ENCODE measurements at places on chromosomes 3 and 15. TPM values are rescaled to one million over a fixed set of nuclear protein-coding genes. Genes with fewer than 3 reads are reported as not detected.

ZBBX gene
- total RNA-seq = 0.11 TPM

TMF1 gene
- total RNA-seq = 61.0 TPM

TLE3 gene
- 31.5 TPM for total RNA-seq

USP50 gene
- total RNA-seq = 0.54 TPM

BOC gene
- 31.9 TPM for total RNA-seq

ITIH3 gene
- total RNA-seq = 0.11 TPM

A4GNT gene
- total RNA-seq = not detected

GRAMD1C gene
- total RNA-seq = 2.2 TPM

RASGRF1 gene
- not detected for total RNA-seq

ROBO1 gene
- total RNA-seq = 39.1 TPM

ATP10A gene
- total RNA-seq = 28.4 TPM

SLC22A14 gene
- 0.32 TPM for total RNA-seq

CLSTN2 gene
- total RNA-seq = 11.3 TPM

ATP13A5 gene
- total RNA-seq = not detected

RBP2 gene
- not detected for total RNA-seq

PRR20G gene
- not detected for total RNA-seq

CD200R1 gene
- 0.11 TPM for total RNA-seq

LTK gene
- 0.13 TPM for total RNA-seq

RNU6-1 gene
- total RNA-seq = not detected

RPL39L gene
- total RNA-seq = 22.3 TPM

POTEB2 gene
- total RNA-seq = not detected

GREM1 gene
- total RNA-seq = 39.1 TPM

RPL22L1 gene
- total RNA-seq = 306 TPM

TAGLN3 gene
- not detected for total RNA-seq

GYG1 gene
- 70.6 TPM for total RNA-seq

RHOV gene
- total RNA-seq = not detected

PRTG gene
- total RNA-seq = 3.4 TPM

EPB42 gene
- total RNA-seq = not detected

SYNM gene
- 24.5 TPM for total RNA-seq

RLBP1 gene
- not detected for total RNA-seq

C3orf20 gene
- total RNA-seq = 0.13 TPM

ASB14 gene
- total RNA-seq = 0.11 TPM

LRRC2 gene
- total RNA-seq = 10.5 TPM
